ENCODE measurements at places on chromosomes 11 and 22.

- no peak for DNase-seq
These were observed 13.2 kb downstream of the PHLDB1 start for GRCh38 chr11:118620529-118621070.

DNA sequence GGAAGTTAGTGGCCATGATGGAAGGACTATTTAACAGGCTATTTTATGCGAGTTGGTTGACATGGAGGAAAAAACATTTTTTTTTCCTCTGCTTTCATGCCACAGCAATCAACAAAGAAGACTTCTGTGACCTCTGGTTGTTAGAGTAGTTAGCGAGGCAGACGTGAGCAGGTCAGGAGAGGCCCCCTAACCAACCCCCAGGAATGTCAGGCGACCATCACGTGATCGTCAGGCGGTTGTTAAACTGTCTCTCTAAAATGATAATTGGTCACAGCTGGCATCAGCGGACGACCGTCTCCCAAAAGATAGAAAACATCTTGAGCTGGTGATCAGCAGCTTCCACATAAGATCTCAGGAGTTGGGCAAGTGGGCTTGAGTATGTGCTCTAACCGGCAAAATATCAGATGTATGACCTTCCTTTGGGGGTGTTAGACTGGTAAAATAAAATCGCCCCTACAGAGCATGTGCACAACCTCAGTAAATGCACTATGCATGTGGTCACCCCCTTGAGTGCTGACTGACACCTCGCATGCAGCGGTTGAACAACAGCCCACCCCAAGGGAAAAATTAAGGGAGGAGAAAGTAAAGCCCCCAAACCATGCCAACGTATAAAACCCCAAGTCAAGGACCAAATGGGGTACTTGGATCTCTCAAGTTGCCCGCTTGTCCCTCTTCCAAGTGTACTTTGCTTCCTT lies 20.9 kb upstream of the NARS2 start:
- DNase-seq: no peak

GRCh38 chr11:77089004-77089545 lies 13.6 kb upstream of the OMP start:
- no peak for DNase-seq

DNA sequence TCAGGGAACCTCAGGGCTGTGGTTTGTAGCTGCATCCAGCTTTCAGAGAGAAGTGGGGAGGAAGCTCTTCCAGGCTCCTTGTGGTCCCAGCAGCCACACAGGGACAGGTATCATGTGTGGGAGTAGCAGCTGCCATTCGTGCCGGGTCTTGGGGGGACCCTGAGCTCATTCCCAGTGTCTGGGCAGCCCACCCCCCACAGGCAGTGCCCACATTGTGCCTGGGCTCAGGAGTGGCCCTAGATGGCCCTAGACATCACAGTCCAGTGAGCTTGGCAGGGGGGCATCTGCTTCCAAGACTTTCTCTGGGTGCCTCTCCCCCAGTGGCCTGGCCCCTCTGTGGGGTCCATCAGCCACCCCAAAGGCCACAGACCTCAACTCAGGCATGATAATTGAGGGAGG lies 619.7 kb downstream of the BRD1 start:
- no peak for DNase-seq

GRCh38 chr22:50180727-50181521 lies 4.8 kb upstream of the TRABD start:
- no peak for DNase-seq

DNA sequence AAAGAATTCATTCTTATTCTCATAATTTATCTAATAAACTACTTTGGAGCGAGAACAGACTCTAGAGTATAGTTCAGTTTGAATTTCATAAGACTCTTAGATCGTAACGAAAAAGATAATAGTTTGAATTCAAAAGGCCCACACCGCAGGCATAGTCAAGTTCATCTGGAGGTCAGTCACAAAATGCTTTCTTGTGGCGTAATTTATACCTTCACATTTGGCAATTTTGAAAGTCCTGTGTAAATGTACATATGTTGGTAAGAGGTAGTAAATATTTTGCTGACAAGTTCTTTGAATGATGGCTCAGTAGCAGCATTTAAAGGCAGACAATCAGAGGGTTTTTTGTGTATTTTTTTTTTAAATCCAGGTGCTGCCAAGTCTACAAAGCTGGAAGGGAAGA lies 88.1 kb downstream of the TEAD1 start:
- DNase-seq: no peak

- DNase-seq: no peak
These were observed 22.6 kb downstream of the NEAT1 start for GRCh38 chr11:65445101-65445603.

GRCh38 chr11:104402812-104403521 lies 239.0 kb upstream of the PDGFD start:
- DNase-seq: no peak

DNA sequence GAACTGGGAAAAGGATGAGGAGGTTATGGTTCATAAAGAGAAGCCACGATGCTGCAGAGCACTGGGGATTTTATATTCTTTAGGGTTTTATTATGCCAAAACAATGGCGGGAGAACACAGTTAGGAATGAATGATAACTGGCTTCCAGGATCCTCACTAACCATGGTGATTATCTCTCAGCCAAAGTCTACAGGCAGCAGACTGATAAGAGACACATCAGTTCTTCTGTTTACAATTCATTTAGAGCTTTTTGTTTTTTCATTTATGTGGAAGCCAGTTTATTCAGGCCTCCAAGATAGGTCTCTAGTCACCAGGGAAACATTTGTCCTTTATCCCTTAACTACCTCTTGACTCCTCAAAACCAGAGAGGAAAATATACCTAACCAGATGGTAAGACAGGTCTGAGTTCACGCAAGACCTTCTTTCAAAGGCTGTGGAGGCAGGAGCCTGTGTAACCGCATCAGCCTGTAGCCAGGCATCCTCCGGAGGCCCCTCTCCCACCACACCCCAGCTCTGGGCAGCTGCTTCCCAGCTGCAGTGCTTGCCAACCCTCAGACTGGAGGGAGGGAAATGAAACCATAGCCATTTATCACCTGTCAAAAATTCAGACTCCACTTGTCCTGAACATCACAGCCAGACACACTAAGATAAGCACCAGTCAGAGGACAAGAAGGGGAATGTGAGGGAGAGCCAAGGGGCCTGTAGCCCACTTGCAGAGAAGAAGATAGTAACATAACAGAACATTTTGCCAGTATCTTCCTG lies 57.2 kb upstream of the FAM181B start:
- DNase-seq: no peak

DNA sequence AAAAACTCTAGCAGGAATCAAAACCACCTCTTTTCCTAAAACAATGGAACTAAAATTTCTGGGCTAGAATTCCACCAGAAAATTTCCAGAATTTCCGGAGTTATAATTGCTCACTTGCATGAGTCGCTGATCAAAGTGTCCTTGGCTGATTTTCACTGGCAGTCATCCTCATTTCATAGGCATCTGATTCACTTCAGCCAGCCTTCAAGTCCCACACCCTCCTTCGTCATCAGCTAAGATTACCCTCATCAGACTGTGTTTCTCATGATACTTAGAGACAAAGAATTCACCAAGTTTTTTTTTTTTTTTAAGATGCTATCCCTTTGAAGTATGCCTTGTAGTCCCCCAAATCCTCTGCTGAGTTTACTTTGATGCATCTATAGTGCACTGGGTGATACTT lies 71.5 kb upstream of the RAB38 start:
- DNase-seq: no peak

- DNase-seq: no peak
These were observed 71.0 kb downstream of the SYN3 start for GRCh38 chr22:32987081-32987631.

DNA sequence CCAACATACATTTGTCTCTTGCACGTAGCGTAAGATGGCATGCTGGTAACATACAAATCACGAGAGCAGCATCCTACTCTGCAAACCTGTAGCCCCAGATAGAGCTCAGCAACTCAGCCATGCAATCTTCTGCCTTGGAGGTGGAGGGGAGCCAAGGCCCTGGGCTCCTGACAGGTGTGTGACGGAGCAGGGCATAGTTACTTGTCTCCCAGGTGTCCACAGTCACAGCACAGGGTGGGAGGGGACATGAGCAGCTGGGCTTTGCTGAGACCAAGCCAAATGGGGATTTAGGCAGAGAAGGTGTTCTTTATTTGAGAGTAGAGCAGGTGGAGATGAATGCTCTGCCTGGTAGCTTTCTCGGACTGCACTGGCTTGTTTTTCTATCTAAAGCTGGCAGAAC lies 111.7 kb downstream of the TEAD1 start:
- no peak for DNase-seq

- DNase-seq: no peak
These were observed 1348.2 kb upstream of the RAG2 start for GRCh38 chr11:37946155-37946766.

DNA sequence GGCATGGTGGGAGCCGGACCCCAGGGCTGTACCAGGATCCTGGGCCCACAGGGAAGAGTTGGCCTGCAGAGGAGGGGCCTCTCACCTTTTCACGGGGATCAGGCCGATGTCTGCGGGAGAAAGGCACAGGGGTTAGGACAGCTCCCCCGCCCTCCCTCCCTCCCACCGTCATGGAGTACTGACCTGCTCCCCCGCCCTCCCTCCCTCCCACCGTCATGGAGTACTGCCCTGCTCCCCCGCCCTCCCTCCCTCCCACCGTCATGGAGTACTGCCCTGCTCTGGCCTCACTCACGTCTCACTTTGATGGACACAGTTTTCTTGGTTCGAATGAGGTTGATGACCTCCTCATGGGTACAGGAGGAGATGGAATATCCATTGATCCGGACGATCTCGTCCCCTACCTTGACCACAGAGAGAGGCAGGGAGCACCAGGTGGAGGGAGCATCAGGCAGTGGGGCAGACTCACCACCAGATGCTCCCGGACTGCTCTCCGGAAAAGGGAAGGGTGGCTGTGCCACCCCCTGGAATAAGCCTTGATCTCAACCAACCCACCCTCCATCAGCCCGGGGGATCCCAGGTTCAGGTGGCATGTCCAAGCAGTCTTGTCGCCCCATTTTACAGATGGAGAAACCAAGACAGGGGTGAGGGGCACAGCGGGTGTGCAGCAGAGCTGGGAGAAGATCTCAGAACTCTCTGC lies 17.1 kb downstream of the USH1C start:
- DNase-seq: no peak

DNA sequence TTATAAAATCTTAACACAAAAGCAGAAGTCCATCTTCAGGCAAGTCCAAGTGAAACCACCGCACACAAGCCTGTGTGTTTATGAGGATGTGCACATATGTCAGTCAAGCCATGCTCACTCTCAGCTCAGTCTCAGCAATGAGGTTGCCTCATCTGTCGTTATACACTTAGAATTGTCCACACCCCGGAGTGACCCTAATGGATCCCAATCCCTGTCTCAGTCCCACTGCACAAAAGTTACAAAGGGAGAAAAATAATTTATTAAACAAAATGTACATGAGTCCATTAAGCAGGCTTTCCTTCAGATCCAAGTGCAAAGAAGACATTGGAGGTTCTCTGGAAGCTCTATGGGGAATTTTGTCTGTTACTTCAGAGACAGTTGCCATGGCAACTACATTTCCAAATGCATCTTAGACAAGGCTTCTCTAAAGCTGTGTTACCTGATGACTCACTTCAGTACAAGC lies 24.4 kb downstream of the OR8B12 start:
- DNase-seq: no peak

GRCh38 chr11:77377734-77378133 lies 76.2 kb upstream of the GDPD4 start:
- no peak for DNase-seq

DNA sequence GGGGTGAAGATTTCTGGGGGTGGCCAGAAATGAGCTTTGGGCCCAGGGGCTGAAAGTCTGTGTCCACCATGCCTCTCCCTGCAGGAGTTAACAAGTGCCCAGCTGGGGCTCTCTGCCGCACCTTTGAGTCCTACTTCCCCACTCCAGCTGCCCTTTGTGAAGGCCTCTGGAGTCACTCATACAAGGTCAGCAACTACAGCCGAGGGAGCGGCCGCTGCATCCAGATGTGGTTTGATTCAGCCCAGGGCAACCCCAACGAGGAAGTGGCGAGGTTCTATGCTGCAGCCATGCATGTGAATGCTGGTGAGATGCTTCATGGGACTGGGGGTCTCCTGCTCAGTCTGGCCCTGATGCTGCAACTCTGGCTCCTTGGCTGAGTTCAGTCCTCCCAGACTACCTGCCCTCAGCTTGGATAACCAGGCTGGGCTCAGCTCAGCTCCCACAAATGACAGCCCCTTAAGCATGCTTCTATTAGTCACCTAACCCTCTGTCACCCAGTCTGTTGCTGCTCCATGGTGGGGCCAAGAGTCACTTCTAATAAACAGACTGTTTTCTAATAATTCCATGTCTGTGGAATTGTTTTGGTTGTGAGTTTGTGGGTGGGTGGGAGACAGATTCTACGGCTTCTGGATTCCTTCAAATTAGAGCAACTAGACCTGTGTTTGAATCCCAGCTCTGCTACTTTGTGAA lies 3.0 kb upstream of the INPPL1 start:
- no peak for DNase-seq

GRCh38 chr22:25451480-25452114 lies 112.9 kb upstream of the GRK3 start:
- no peak for DNase-seq

GRCh38 chr11:2992997-2993325 lies 832 bp upstream of the NAP1L4 start:
- DNase-seq: no peak

- no peak for DNase-seq
These were observed 132.4 kb downstream of the TTC28 start for GRCh38 chr22:28547132-28547842.

DNA sequence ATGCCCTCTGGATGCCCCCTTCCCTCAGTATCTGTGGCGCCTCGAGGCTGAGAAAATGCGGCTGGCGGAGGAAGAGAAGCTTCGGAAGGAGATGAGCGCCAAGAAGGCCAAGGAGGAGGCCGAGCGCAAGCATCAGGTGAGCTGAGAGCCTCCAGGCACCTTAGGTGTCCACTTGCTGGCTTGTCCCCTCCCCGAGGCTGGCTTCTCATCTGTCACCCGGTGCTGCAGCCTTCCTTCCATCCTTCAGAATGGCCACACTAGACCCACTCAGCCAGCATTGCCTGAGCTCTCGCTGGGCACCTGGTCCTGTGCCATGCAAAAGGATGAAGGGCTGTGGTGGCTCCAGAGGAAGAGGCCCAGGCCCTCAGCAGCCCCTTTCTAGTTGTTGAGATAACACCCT lies 52.3 kb downstream of the MYO7A start:
- DNase-seq: no peak

DNA sequence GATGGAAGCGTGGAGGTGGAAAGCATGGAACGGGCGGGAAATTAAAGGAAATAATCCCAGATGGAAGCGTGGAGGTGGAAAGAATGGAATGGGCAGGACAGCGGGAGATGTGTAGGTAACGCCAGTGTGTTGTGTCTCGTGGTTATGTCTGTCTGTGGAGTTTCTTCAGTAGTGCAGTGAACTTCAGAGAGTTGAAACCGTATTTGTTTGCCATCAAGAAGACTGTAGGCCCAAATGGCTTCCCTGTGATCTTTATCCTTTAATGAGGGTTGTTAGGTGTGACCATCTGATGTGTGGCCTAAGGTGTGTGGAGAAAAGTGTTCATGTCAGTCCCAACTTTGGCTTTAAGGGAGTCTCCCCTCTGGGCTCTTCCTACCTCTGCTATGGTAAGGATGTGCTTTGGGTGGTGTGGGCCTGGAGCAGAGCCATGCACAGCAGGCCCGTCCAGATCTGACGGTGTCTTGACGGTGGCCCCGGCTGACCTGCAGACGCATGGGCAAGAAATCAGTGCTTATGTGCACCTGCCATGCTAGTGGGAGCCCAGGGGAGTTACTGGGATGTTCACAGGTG lies 39.6 kb downstream of the AP2A2 start:
- no peak for DNase-seq

All from stimulated activated CD4-positive, alpha-beta T cell treated with anti-CD3 and anti-CD28 coated beads, Interleukin-1b, Interleukin-23, amount 100 ng/mL, for 48 hours (primary cell).